ENCODE measurements at places on chromosomes 4 and X. TPM values are rescaled to one million over a fixed set of nuclear protein-coding genes. Genes with fewer than 3 reads are reported as not detected.

Gene CC2D2A
- total RNA-seq, result 17.2 TPM

Gene HMGN5
- total RNA-seq, result 2.3 TPM

Gene GNRHR
- not detected for total RNA-seq

Gene COL25A1
- 0.09 TPM for total RNA-seq

Gene TCEAL7
- 10.0 TPM for total RNA-seq

Gene MAGEE2
- not detected for total RNA-seq

Gene PTTG2
- not detected for total RNA-seq

Gene TIMM8A
- total RNA-seq, result 4.3 TPM

Gene DMRTC1
- total RNA-seq, result not detected

Gene ART3
- total RNA-seq, result not detected

Gene UGT2B10
- not detected for total RNA-seq

Gene IL9R
- total RNA-seq, result not detected

Gene CLDN22
- not detected for total RNA-seq

Gene OPN1MW
- not detected for total RNA-seq

Gene PNCK
- 0.35 TPM for total RNA-seq

Gene ESX1
- total RNA-seq, result not detected

Gene TRPC5OS
- total RNA-seq, result not detected

Gene HS6ST2
- 0.09 TPM for total RNA-seq

Gene PASD1
- not detected for total RNA-seq

Gene EVC2
- 9.7 TPM for total RNA-seq

Gene FRMD7
- total RNA-seq, result not detected

Gene TRIML1
- total RNA-seq, result not detected

Gene PRKX
- 4.1 TPM for total RNA-seq

Gene CFP
- total RNA-seq, result 0.70 TPM

Gene DGKK
- not detected for total RNA-seq

Measured in pericardium fibroblast (primary cell).